Activated CD8-positive, alpha-beta T cell treated with anti-CD3 and anti-CD28 coated beads, Interleukin-2, amount 10 ng/mL, durations not matched to agents 7 days and 5 days (primary cell): ENCODE measurements at places on chromosomes 7 and 10. TPM values are rescaled to one million over a fixed set of nuclear protein-coding genes. Genes with fewer than 3 reads are reported as not detected.

DNA sequence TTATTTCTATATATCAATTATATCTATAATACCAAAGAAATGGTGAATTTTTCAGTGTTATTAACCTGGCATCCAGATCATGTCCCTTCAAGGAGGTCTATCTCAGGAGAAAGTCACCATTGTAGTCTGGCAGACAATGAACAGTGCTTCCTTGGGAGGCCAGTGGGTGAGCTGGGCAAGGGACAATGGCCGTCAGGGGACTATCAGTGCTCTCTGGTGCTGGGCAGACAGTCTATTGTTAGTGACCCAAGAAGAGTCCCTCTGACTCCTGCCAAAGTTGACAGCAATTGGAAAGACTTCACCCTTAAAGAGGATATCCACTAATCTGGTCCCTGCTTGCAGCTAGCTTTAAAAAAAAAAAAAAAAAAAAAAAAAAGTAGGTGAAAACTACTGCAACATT lies 7.1 kb downstream of the JAZF1 start:
- DNase-seq = no peak

- DNase-seq = no peak
Observed at GRCh38 chr10:4617589-4617988, 208.4 kb upstream of the AKR1E2 start.

DNA sequence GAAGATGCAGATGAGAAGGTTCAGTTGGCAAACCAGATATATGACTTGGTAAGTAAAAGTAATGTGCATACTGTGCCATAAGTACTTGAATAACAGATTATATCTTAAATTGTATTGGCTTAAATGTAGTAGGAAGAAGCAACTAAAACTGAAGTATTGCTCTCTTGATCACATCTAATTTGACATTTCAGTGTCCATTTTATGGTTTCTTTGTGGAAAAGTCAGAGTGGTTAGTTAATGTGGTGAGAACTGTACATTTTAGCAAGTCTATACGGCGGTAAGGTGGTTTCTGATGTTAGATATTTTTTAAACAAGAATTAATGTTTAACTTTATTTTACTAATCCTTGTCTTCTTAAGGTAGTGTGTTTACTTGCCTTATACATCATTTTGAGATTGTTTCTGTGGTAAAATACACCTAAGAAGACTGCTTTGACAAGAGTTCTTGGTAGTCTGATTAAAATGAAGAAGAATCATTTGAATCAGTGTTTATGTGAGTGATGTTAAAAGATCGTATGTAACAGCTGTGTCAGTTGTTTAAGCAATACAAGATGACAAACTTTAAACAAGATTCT lies 5.1 kb downstream of the ING3 start:
- no peak for DNase-seq

DNA sequence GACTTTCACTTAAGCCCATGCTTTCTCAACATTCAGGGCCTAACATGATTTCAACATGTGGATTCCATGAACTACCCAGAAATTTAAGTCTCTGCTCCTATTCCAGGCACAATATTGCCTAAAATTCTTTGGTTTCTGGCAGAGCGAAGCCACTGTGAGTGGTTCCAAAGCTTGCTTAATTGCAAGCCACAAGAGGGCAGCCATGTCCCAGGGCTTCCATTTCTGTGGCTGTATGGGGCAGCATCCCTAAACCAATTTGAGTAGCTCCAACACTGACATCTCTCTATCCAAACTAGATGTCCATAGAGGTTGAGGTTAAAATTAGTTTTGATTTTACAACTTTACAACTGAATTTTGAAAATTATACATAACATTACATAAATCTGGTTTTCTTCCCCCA lies 56.3 kb upstream of the MDFIC start:
- DNase-seq = peak; percentile 69

- no peak for DNase-seq
Observed at GRCh38 chr10:5595095-5595494, 70.3 kb downstream of the CALML3 start.

DNA sequence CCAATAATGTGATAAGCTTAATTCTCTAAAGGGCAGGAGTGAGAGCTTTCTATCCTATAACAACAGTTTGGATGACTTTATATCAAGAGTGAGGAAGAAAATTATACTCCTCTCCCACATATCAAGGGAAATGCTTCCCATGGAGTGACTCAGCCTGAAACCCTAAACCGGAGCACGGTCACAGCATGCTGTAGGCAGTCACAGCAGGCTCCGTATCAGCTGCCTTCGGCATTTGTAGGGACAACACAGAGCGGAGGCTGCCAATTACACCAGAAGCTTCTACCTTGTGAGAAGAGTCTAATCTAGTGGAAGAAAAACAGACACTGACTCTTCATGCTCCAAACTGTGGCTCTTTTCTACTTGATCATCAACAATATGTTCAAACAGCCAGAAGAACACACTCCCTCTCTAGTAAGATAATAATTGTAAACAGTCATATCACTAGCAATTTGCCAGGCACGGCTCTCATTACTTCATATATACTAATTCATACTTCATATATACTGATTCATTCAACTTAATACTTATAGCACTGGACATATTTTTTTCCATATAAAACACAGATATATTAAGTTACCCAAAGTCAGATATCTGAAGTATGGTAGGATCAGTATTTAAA lies 65.9 kb downstream of the DGKB start:
- DNase-seq = no peak

The CH25H gene
- total RNA-seq = not detected

DNA sequence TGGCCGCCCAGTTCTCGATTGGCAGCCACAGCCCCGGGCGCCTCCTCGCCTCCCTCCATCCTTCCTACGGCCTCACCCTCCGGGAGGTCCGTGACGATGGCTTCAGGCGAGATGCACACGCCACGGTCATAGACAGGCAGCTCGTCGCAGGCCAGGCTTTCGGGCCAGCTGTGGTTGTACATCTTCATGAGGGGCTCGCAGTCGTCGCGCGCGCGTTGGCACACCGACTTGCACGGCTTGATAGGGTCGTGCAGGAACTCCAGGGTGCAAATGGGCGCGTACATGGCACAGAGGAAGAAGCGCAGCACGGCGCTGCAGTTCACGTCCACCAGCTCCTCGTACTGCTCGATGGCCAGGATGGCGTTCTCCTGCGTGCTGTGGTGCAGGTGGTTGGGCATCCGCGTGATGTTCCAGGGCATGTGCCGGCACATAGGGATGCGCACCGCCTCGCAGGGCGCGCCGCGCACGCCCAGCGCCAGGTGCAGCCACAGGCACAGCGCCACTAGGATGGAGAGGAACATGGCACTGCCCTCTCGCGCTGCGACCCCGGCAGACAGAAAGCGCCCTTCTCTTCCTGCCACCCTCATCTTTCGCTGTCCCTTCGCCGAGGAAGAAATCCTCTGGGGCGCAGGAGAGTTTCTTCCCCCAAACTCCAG lies 472 bp downstream of the SFRP4 start:
- DNase-seq = no peak

The FGL2 gene
- 1.6 TPM for total RNA-seq

- peak; percentile 74 for DNase-seq
Observed at GRCh38 chr7:74449809-74450397, 3.8 kb upstream of the GTF2IRD1 start.

The NRG3 gene
- total RNA-seq = not detected

GRCh38 chr10:43671659-43672531 lies 23.2 kb upstream of the ZNF32 start:
- peak; percentile 67 for DNase-seq

DNA sequence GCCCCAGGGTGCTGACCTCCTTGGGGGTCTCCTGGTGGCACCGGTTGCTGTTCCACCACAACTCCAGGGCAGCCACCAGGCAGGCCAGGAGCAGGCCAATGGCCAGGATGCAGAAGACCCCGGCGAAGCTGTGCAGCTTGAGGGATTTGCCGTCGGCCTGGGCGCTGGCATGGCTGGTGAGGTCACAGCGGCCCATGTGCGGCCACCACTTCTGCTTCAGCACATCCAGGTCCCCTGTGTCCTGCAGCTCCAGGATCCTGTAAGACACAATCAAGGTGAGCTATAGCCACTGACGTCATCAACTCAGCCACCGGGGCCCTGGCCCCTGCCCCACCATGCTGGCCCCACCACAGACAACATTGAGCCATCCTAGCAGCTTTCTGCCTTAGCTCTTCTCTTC lies 753.2 kb downstream of the GRID1 start:
- DNase-seq = peak; percentile 15

DNA sequence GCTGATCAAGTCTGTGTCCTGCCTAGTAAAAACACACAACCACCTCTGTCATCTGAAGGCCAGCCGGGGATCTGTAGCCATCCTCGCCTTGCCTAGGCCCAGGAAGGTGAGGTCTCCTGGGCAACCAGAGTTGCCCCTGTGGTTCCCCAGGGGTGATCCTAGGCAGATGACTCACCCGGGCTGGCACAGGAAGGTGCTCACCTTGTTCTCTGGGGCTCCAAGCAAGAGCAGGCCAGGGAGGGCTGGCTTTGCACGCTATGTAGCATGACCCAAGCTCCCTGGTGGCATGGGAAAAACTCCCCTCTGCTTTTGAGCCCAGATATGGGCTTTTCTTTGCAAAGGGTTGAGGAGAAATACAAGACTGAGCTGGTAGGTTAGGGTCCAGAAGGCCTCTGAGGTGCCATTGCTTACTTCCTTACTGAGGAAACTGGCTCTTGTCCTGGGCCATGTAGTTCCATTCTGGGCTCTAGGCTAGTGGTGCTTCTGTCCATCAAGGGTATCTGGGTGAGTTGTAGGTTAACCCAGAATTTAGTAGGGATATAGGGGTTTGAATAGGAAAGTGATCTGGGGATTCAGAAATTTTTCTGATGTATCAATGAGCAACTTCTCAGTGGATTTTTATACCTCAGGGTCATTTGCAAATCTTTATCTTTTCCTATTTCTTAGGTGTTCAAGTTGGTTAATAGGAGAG lies 112.0 kb downstream of the NT5C2 start:
- no peak for DNase-seq

The HOXA9 gene
- not detected for total RNA-seq

GRCh38 chr10:123769647-123770046 lies 103.5 kb downstream of the GPR26 start:
- no peak for DNase-seq

DNA sequence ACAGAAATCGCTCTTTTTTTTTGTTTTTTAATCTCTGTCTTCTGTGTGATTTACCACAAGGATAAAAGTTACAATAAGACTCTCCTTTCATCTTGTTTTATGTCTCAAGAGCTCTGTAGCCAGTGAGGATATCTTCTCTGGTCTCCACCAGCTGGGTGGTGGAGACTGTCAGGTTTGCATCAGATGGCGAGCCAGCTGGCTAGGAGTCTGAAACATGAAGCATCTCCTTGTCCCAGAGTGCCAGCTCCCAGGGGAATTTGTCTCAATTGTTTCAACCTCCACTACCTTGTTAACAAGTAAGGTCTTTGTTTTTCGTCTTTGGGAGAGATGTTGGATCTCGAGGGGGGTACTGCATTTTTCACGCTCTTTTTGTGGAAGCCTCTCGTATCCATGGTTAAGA lies 47.3 kb downstream of the FRMPD2 start:
- no peak for DNase-seq

DNA sequence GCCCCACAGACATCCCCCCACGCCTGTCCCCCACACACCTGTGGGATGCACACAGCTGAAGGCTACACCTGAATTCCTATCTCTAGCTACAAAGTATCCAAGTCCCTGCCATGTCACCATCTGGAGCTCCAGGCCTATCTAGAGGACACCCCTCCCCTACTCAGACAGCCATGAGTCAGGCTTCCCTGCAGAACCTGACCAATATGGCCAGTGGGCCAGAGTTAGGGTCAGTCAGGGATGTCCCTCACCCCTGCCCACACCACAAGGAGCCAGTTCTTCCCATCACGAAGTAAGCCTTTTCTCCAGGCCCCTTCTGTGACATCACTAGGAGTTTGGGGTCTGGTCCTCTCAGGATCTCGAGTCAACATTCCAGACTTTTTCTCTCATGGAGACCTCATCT lies 10.6 kb upstream of the SLC18A3 start:
- no peak for DNase-seq

DNA sequence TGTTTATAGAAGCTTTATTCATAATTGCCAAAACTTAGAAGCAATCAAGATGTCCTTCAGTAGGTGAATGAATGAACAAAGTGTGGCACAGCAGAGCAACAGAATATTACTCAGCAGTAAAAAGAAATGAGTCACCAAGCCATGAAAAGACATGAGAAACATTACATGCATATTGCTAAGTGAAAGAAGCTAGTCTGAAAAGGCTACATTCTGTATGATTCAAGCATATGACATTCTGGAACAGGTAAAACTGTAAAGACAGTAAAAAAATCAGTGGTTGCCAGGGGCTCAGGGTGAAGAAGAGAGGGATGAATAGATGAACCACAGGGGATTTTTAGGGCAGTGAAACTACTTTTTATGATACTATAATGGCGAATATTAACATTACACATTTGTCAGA lies 80.9 kb upstream of the APBB1IP start:
- DNase-seq = no peak

DNA sequence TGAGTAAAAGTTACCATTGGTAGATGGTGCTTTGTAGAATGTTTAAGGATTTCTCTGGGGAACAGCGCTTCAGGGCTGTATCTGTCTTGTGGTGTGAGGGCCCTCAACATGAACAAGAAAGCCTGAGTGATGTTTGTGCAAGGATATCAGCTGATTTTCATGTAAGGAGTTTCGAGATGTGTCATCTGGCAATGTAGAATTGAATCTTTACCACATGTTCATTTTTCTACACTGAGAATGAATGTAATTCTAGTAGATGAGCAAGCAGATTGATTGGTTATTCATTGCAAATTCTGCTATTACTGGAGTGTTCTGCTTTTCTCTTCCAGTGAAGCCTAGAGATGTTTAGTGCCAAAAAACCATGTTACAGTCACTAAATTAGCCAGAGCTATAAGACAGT lies 87.7 kb downstream of the ST7 start:
- DNase-seq = no peak

GRCh38 chr7:114574384-114574783 lies 159.8 kb downstream of the FOXP2 start:
- no peak for DNase-seq

- no peak for DNase-seq
Observed at GRCh38 chr7:52482076-52482475, 553.4 kb upstream of the POM121L12 start.

- no peak for DNase-seq
Observed at GRCh38 chr10:6071181-6072175, 9.3 kb upstream of the IL2RA start.

The TMEM72 gene
- not detected for total RNA-seq

The PNLIP gene
- total RNA-seq = not detected

DNA sequence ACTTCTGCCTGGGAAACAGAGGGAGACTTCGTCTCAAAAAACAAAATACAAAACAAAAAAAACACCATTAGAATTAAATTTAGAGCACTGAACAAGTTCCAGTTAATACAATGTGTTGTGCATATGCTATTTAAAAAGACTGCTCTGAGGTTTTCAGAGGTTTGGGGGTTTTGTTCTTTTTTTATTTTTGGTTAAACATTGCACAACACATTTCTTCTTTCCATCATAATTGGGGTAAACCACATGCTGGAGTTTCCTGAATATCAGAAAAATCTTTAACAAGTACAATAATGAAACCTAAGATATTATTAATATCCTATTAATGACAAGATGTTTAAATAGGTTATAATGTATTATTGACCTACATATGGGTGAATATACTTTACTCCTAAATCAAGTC lies 26.3 kb downstream of the IGF2BP3 start:
- no peak for DNase-seq

The RBP4 gene
- not detected for total RNA-seq

GRCh38 chr7:138720286-138720685 lies 19.1 kb upstream of the SVOPL start:
- no peak for DNase-seq

The LEP gene
- not detected for total RNA-seq

The MBL2 gene
- total RNA-seq = not detected
